ENCODE measurements at places on chromosomes 13 and 19.

GRCh38 chr13:33934951-33935371, 117.0 kb downstream of the RFC3 start:
- DNase-seq = no peak

DNA sequence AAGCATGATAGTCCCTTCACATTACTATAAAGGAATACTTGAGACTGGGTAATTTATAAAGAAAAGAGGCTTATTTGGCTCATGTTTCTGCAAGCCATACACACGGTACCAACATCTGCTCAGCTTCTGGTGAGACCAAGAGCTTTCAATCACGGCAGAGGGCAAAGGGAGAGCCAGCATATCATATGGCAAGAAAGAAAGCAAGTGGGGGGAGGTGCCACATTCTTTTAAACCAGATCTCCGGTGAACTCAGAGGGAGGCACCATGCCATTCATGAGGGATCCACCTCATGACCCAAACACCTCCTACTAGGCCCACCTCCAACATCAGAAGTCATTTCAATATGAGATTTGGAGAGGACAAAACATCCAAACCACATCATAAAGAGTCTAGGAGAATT, 20.3 kb downstream of the XPO4 start:
- no peak for DNase-seq

- no peak for DNase-seq
Observed at GRCh38 chr13:66353664-66354063, 876.5 kb downstream of the PCDH9 start.

DNA sequence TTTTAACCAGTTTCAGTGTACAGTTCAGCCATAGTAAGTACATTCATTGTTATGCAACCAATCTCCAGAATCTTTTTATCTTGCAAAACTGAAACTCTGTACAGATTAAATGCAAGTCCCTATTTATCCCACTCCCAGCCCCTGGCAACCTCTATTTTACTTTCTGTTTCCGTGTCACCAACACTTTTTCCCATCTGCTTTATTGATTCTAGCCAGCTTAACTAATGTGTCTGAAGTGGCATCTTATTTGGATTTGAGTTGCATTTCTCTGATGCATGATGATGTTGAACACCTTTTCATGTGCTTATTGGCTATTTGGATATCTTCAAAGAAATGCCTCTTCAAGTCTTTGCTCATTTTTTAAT, 18.9 kb downstream of the SPATA13 start:
- no peak for DNase-seq

- no peak for DNase-seq
Observed at GRCh38 chr13:101204270-101205020, 211.9 kb downstream of the NALCN start.

DNA sequence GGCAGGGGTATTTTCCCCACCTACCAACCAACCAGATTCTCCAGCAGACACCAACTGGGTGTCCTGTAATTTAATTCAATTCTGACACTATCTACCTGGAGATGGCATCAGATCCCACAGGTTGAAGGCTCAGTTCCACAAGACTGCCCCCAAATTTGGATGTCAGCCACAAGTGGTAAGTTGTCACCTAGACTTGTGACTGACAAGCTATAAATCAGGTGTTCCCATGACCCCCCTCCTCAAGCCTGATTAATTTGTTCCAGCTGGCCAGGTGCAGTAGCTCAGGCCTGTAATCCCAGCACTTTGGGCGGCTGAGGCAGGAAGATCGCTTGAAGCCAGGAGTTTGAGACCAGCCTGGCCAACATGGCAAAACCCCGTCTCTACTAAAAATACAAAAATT, 10.6 kb upstream of the HAUS5 start:
- DNase-seq = no peak

GRCh38 chr13:110746438-110746837, 32.9 kb downstream of the ING1 start:
- no peak for DNase-seq

- DNase-seq = no peak
Observed at GRCh38 chr13:40083841-40084240, 428.4 kb downstream of the COG6 start.

- DNase-seq = no peak
Observed at GRCh38 chr13:52599037-52599847, 43.0 kb upstream of the HNRNPA1L2 start.

DNA sequence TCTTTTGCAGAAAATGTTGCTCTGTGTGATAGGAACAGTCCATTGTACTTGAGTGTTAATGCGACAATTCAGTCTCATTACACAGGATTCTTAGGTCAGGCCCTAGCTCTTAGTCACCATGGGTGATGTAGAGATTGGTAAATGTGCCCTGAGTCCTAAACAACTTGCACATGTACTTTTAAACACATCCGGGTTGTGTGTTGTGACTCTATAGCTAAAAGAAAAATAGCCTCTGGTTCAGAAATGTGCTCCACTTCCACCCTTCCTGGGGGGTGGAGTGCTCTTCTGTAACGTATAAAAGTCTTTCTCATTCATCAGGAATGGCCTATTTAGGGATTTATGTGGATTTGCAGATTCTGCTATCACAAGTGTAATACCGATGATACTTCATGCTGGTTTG, 5.2 kb downstream of the SPATA13 start:
- no peak for DNase-seq

DNA sequence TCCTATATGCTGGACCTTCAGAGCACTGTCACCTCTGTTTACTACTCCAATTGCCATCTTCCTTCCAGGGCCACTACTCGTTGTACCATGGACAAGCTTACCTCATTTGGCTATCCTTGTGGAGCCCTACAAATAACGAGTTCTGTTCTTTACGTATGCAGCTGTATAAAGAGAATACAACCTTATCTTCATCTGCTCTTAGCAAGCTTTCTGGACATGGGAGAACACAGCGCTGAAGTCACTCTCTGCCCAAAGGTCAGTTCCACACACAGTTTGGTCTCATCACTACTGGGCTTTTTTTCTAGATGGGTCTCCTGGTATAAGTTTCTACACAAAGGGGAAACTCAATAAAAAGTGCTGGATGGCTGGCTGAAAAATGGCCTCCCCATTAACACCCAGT, 88.9 kb downstream of the CDADC1 start:
- no peak for DNase-seq
